RKO (cell line): ENCODE measurements at places on chromosomes 12 and 14.
A peak's percentile ranks its signal among the peaks of the same experiment; 100 is the strongest.

DNA sequence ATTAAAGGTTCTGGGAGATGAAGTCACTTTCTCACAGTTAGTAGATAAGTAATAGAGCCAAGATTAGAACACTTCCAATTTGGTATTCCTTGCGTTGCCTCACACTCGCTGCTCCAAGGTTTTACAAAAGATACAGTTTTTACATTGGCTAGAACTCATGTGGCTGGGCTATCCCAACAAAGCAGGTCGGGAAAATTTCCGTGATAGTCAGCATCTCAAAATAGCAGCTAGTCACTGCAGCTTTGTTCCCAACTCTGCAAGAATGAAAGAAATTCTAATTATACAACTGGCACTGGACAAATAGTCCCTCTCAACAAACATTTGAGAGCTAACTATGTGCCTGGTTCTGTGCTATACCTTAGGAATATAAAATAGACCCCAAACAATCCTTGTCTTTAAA lies 24.6 kb upstream of the PPP1R12A start:
- no peak for DNase-seq

DNA sequence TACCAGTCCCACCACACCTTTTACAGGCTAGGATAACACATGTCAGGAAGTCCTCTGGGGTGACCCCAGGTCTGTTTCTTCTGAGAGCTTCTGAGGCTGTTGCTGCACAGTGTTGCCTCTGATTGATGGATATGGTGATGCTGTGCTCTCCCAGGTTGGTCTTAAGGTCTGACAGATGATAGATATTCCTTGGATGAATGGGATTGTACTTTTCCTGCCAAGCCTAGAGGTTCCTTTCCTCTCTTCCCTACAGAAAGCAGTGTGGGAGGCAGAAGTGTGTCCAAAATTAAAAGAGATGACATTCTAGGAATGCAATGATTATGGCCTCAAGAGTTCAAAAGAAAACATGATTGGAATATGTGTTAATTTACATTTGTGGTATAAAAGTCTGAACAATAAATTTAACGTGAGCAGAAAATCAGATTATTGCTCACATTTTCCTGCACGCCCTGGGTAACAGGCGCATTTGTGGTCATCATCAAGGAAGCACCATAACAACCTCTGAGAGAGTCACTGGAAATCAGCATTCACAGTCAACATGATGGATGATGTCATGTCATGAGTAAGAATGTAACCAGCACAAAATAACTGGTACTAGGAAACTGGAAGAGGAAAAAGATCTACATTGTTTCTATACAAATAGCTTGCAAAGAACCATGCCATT lies 73.7 kb downstream of the BBS10 start:
- DNase-seq: peak; percentile 54

GRCh38 chr14:73746520-73747378 lies 32.6 kb upstream of the PNMA1 start:
- no peak for DNase-seq

DNA sequence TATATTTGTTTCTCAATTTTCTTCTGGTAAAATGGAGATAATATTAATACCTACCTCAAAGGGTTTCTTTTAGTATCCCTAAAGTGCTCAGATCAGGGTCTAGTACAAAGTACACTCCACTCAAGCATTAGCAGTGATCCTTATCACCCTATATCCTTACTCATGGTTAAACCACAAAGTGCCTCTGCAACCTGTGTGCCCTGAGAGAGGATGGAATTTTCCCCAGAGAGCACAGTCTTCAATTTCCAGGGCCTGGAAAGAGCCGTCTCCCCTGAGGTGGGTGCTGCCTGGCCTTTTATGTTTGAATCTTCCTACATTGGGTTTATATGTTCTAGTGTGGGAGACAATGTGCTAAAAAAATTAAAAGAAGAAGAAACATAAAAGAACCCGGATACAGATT lies 183.1 kb upstream of the FBXO33 start:
- DNase-seq: no peak

DNA sequence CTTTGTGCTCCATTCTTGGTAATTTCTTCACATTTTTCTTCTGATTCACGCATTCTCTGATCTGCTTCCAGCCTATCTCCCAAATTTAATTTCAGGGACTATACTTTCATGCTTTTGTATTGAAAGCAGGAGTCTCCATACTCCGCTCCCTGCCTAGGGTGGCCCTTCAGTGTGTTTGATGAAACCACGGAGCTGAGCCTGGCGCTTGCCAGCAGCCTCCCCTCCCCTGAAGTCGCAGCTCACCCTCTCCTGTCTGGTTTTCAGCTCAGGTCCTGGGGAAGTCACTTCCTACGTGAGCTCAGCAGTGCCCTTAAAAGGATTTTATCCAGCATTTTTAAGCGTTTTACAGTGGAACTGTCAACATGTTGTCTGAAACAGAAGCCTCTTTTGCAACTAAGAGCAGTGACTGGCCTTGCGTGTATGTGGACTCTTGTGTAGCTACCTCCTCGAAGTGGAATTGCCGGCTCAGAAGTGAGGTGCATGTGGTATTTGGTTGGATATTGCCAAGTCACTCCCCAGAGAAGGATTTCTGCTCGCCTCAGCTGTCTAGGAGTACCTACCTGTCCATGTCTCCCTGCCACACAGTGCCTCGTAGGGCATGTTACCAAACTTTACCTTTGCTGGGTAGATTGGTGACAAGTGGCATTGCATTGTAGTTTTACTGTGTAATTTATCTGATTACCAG lies 78.5 kb downstream of the TESC start:
- no peak for DNase-seq

DNA sequence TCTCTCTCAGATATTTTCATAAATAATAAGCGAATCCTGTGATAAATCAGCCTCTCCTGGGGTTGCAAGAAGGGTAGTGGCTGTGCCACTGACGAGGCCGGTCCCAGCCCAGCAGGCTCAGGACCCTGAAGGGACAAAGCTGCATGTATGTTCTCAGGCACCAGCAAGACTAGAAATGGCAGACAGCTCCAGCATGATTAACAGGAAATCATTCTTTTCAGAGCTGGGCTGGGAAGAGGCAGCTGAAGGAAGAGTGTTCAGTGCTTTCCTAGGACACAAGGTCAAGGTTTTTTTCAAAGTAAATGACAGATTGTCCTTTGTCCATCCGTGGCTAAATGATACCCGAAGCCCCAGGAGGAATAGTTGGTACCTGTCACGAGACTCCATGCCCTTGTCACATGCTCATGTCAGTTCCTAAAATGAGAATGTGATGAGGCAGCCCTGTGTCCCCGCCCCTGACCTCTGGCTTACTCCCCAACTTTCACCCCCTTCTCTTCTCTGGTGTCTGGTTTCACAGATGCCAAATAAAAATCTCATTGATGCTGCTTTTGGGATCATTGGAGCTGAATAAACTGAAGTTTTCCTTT lies 65.1 kb downstream of the PPP1R36 start:
- DNase-seq: no peak

DNA sequence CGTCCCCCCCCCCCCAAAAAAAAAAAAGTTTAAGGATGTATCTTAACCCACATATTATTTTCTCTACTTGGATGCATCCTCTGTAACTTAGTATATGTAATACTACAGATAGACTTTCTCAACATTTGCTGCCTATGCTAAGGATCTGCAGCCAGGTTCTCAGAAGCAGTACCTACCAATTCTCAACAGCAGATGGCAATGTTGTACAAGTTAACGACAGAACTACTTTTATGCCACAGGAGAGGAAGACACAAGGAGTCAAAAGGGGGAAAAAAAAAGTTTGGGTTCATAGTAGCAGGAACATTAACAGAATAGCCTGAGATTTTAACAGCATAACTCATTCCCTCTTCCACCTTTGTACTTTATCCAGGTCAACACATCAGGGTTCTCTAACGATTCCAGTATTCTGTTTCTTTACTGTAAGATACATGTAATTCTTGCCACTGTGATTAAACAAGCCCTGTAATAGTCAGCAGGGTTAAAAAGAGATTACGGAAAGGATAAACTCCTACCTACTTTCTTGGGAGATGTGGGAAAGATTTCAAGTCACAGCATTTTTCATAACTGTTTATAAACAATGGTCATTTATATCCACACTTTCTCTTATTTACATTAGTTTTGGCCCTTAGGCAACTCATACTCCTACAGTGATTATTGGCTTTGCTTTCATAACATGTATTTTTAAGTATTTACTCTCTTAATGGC lies 5.7 kb upstream of the NEK9 start:
- DNase-seq: peak; percentile 82

- no peak for DNase-seq
These were observed 9.6 kb downstream of the CRADD start for GRCh38 chr12:93686572-93687356.

GRCh38 chr14:86796221-86797074 lies 1196.5 kb downstream of the GALC start:
- DNase-seq: no peak

- DNase-seq: no peak
These were observed 76.0 kb downstream of the LIN52 start for GRCh38 chr14:74160763-74161162.

GRCh38 chr12:56020423-56021184 lies at the start of gene IKZF4:
Gene IKZF4, plus strand, starts transcription at chr12:56021043. Its CDS starts 451 bp downstream, at chr12:56021494.
- DNase-seq: no peak

DNA sequence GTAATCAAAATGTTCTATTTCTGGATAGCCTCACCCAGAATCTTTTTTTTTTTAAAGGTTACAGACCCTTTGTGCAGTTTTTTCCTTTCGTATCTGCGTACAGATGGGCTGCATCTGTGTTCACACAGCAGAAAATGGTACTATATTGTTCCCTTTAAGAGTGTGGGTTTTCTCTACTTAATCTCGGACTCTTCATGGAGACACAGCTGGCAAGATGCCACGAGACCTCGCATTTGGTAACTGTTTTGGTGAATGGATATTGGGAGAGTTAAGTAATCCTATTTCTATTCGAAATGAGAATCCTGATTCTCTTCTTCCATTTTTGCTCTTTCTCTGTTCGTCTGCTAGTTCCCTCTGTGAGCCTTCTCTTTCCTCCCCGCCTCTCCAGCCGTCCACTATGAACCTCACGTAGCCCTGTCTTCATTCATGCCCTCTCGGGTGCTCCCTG lies 85.7 kb downstream of the SAMD4A start:
- no peak for DNase-seq

DNA sequence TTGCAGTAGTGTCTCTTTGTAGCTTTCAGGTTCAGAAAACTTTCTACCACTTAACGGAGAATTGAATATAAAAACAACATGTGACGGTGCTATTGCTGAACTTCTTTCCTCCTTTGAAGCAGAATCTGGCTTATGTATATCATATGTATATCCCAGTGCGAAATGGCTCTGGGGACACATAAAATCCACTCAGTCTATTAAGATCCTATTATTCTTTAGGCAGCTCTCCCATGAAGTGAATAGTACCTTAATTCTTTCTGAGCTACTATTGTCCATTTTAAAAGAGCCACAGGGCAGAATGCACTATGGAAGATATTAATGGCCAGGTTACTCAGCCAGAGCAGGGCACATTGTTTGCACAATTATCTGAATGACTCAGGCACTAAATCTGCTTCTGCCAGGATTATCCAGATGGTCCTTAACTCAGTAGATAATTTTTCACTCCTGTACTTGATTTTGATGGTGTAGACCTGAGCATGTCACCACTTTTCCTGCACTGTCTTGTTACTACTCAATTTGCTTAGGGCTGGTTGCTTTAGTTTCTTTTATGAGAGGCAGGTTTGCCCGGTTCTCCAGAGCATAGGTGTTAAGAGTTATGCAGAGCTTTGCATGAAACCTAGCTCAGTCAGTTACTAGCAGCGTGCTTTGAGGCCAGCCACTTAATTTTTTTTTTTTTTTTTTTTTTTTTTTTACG lies 5.5 kb downstream of the CNTN1 start:
- no peak for DNase-seq

DNA sequence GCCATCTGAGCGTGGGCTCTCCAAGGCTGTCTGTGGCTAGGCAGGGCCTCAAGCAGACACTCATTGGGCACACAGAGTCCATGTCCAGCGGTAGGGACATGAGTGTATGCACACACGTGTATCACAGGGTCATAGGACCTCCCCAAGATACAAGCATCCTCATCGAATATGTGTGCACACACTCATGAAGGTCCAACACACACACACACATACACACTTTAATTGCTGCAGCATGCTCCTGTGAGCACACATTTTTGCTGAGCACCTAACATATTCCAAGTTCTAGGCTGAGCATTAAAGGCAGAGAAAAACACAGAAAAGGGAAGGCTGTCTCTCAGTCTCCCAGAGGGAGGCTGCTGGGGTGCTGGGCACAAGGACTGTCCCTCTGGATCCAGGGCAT lies 59.3 kb upstream of the TBX3 start:
- no peak for DNase-seq

GRCh38 chr12:79546466-79547043 lies 144.2 kb downstream of the PAWR start:
- no peak for DNase-seq

DNA sequence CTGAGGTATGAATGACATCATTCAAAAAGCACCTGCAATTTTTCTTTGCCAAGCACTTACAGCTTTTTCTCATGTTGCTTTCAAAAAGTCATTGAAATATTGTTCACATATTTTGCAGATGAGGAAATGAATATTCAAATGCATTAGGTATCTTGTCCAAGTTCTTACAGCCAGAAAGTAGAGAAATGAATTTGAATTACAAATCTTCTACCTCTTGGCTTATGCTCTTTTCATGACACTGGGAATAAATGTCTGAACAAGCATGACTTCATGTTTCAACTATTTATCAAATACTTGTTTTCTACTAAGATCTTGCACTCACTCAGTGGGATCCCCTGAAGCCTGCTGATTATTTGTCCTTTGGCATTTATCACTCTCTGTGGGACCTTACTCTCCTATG lies 267.2 kb upstream of the BTG1 start:
- DNase-seq: no peak

GRCh38 chr14:90962505-90963109 lies 97.8 kb downstream of the RPS6KA5 start:
- no peak for DNase-seq

DNA sequence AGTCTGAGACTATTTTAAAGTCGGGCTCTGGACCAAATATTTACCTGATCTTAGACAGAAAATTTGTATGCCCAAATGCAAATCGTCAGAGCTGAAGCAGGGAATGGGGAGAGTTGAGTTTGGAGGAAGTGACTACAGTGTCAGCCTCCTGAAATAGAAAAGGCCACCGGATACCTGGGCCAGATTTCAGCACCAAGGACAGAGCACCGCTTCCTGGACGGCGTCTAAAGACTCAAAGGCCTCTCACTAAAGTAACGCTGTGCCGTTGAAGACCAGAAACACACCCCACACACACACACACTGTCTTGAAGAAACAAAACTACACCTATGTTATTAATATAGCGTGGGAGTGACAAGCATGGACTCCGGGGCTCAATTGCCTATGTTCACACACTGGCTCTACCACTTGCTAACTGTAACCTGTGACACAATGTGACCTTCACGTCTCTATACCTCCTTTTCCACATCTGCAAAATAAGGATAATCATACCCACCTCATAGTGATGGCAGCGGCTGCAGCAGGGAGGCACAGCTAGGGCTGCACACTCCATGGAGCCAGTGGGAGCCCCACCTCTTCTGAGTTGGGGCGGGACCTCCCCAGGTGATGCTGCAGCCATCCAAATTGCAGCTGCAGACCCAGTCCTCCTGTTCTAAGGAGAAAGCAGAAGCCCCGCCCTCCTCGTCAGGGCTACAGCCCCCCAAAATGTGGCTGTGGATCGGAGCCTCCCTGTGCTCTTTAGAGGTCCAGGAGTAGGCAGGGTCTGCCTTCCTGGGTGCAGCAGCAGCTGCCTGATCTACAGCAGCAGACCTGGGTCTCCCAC lies 35.6 kb downstream of the KRT76 start:
- DNase-seq: peak; percentile 65
